T-cell (primary cell): ENCODE measurements at places on chromosomes 6 and 20. TPM values are rescaled to one million over a fixed set of nuclear protein-coding genes. Genes with fewer than 3 reads are reported as not detected.

UBD gene
- not detected for total RNA-seq

NKX2-2 gene
- not detected for total RNA-seq

TCP1 gene
- 129 TPM for total RNA-seq

AKAP12 gene
- 0.16 TPM for total RNA-seq

FAM184A gene
- 3.8 TPM for total RNA-seq

CLVS2 gene
- not detected for total RNA-seq

PDYN gene
- not detected for total RNA-seq

TSBP1 gene
- not detected for total RNA-seq

TRERF1 gene
- total RNA-seq: 20.5 TPM

SYTL3 gene
- total RNA-seq: 14.4 TPM

CCM2L gene
- total RNA-seq: not detected

MUCL3 gene
- total RNA-seq: not detected

EDN3 gene
- total RNA-seq: not detected

GMEB2 gene
- total RNA-seq: 30.3 TPM

PREX1 gene
- total RNA-seq: 144 TPM

HLA-DQA1 gene
- total RNA-seq: 6.9 TPM

SPAG4 gene
- 1.2 TPM for total RNA-seq

WASF1 gene
- total RNA-seq: 1.0 TPM

SYCP2L gene
- not detected for total RNA-seq

RIMS1 gene
- total RNA-seq: not detected

ENPP1 gene
- 0.36 TPM for total RNA-seq

EEF1A2 gene
- total RNA-seq: 0.96 TPM

HCRTR2 gene
- not detected for total RNA-seq

PGC gene
- total RNA-seq: 0.70 TPM

SLC13A3 gene
- total RNA-seq: 0.49 TPM

MYCT1 gene
- total RNA-seq: 0.25 TPM

PAK5 gene
- total RNA-seq: not detected

PLG gene
- total RNA-seq: 0.73 TPM

HLA-DQB2 gene
- 0.93 TPM for total RNA-seq

BPI gene
- total RNA-seq: not detected
